Kasumi-1 (cell line): ENCODE measurements at places on chromosomes 6 and 20.

- DNase-seq, result no peak
These were observed 4.7 kb upstream of the PBOV1 start for GRCh38 chr6:138222901-138223546.

DNA sequence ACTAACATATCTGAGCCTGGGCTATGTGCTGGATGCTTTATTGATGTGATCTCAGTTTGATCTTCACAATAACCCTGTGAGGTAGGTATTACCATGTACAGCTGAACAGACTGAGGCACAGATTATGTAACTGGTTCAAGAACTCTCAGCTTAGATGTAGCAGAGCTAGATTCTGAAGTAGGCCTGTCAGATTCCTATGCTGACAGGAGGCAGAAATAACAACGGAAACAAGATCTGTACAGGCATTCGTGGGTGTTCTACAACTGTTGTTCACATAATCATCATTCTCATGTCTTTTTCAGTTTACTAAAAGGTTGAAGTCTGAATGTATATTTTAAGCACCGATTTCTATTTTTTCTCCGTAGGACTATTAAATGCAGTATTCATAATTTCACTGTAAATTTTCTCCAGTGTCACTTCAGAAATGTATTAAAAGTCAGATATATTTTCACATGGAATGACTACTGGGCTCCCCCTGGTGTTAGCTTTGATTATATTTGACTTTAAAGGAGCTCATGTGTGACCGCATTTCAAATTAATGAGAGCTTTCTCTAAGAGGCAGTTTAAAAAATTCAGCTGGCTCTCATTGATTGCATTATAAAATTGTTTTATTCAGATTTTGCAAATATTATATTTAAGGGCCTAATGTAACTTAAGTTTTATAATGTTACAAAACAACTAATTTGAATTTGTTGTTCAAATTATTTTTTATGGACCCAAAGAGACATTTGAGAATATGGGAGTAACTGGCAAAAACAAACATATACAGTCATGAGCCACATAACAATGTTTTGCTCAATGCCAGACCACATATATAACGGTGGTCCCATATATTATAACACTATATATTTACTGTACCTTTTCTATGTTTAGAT is 36.4 kb upstream of the SLC17A4 start:
- peak; percentile 22 for DNase-seq

GRCh38 chr6:42104095-42104803 is 38.2 kb downstream of the C6orf132 start:
- peak; percentile 80 for DNase-seq

GRCh38 chr6:75209184-75209723 is 3.4 kb upstream of the COL12A1 start:
- no peak for DNase-seq

DNA sequence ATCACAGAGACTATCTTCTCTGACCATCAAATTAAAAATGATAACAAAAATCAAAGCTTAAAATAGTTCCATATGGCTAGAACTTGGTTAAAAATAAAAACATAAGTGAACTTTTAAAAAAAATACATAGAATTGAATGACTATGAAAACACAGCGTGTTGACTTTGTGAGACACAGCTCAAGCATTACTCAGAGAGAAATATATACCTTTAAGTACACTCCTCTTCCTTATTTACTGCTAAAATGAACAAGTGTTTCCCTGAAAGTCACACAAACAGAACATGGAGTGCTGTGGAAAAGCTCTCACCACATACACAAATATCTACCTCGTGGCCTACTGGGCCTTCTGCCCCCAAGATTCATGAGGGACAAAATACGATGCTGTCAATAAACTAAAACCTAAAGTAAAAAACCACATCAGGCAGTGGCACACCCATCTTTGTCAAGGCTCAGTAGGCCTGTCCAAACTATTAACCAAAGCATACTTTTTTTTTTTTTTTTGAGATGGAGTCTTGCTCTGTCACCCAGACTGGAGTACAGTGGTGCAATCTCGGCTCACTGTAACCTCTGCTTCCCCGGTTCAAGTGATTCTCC is 7.5 kb downstream of the FAXC start:
- no peak for DNase-seq

DNA sequence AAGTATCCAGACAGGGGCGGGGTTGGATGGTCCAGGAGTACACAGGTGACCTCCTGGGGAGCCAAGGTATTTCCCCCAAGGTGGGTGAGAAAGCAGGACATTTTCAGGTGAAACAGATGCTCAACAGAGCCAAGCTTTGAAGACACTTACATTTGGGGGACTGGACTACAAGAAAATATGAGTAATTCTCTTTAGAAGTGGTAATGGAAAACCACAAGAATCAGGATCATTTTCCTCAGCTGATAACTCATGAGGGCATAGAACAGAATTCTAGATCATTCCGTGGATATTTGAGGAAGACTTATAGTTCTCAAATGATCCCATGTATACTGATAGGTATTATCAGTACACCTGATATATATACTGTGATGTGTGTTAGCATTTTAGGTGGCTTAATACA is 89.9 kb downstream of the UST start:
- DNase-seq, result no peak

DNA sequence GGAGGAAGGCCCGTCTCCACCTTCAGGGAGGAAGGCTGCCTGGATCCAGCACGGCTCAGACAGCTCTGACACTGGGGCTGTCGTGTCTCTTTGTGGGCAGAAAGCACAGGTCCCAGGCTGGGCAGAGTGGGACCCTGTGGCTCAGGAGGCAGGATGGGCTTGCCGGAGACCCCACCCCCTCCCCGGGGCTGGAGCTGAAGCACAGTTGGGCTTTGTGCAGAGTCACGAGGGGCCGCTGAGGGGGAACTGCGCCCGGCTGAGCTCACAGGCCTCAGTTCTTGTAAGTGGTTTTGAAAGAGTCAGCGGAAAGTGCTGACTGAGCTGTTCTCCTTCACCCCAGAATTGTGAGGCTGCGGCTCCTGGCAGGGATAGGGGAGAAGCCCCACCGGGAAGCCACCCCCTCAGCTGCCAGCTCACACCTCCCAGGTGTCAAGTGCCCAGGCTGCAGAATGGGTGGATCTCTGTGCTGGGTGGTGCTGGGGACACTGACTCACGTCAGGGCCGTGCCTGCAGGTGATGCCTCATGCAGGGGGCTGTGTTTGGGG is 145.5 kb upstream of the RNF24 start:
- DNase-seq, result no peak

- DNase-seq, result peak; percentile 50
These were observed 45.6 kb downstream of the LRRN4 start for GRCh38 chr20:6008254-6008653.

GRCh38 chr20:51542033-51542570 is 417 bp downstream of the NFATC2 start:
- DNase-seq, result peak; percentile 44

DNA sequence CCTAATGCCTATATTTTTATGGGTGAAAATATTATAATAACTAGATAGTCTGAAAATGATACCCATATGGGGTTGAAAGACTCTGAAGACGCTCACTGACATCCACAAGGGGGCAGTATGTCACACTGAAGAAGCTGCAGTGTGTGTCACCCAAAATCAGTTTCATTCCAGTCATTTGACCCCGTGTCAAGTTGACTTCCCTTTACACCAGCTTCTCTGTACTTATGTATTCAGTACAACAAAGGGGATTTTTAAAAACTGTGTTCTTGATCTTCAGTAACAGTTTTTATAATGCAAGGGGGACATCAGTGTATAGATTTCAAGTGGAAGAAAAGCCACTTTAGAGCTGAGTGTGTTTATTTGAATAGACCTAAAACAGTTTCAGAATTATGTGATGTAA is 19.3 kb downstream of the FAXC start:
- peak; percentile 81 for DNase-seq

DNA sequence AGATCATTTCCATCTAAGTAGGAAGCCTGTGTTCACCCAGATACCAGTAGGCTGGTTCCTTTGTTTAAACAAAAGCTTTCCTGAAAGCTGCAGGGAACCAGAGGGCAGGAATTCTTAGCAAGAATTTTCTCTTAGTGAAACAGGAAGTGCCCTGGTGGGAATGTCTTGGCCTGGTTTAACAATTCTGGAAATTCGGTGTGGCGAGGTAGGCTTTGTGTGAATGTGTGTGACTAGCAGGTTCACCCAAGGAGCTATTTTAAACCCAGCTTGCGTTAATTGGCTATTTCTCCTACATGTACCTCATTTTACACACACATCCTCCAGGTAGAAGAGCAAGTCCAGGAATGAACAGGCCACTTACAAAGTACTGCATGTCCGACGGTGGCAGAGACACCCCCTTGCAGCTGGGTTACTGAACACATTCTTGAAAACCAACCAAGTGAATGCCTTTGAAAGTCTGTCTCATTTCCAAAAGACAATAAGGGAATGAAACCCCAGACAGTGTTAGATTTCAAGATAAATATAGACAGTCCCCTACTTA is 64.6 kb downstream of the GFOD1 start:
- DNase-seq, result no peak

- DNase-seq, result no peak
These were observed 45.1 kb upstream of the FRMD1 start for GRCh38 chr6:168124158-168124557.

DNA sequence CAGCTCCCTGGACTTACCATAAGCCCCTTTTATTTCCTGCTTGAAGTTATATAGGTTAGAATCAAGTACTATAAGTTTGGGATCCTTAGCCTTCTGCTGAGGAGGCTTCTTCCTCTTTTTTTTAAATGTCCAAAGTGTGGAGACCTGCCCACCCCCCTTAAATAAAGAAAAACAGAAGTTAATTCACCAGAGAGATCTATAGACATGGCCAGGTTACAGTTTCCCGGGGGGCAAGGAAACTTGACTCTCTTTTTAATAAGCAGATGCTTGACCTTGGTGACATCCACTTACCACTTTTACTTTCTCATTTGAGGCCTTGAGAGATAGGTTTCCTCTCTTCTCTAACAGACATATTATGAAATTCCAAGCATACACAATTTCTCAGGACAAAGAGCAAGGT is 88.3 kb downstream of the BMP2 start:
- no peak for DNase-seq

DNA sequence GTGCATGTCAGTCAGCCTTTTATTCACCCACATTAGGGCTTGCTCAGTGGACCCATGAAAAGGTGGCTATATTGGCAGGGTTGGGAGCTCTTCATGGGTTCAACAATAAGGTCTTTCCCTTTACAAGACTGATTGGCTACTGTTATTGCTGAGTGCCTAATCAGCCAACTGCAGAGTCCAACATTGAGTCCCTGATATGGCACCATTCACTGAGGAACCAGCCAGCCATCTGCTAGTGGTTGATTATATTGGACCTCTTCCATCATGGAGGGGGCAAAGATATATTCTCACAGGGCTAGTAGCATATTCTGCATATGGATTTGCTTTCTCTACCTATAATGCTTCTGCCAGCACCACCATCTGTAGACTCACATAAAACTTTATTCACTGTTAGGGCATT is 69.9 kb downstream of the CDKAL1 start:
- DNase-seq, result no peak

DNA sequence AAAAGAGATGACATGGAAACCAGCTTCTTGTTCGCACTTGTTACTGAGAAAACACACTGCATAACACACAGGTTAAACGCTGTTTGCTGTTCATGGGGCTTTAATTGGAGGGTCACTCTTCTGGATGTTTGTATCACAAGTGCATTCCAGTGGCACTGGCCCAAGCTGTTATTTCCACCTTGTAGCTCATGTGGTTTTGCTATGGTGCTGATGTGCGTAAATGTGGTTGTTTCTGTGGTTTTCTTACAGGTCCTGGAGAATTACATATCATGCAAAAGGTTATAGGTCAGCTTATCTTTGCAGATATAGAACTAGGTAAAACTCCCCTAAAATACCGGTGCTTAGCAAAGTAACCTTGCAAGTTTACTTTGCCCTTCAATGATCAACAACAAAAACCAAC is 89.3 kb upstream of the AHI1 start:
- DNase-seq, result no peak

DNA sequence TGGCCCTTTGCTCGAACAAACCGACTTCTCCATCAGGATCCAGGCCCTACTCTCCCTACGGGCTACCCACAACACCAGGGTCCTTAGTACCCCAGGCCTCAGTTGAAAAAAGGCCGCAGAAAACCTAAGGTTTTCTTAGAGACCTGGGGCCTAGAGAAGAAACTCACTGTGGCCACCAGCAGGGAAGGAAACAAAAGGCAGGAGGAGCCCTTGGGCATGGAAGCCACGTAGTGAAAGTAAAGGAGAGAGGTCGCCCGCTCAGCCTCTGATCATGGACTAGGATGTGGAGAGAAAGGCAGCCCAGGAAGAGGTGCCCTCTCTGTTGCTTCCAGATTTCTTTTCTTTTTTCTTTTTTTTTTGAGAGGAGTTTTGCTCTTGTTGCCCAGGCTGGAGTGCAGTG is 31.5 kb downstream of the CPNE5 start:
- DNase-seq, result no peak
